ENCODE measurements at places on chromosomes 2 and 18.
A peak's percentile ranks its signal among the peaks of the same experiment; 100 is the strongest.

- DNase-seq = no peak
Measured at GRCh38 chr2:62465039-62465740, 40.8 kb downstream of the TMEM17 start.

GRCh38 chr2:1701556-1702185 lies 42.6 kb downstream of the PXDN start:
- DNase-seq = no peak

- no peak for DNase-seq
Measured at GRCh38 chr2:129885735-129886134, 93.7 kb upstream of the RAB6C start.

GRCh38 chr18:53909668-53910067 lies 314.8 kb downstream of the MBD2 start:
- DNase-seq = no peak

DNA sequence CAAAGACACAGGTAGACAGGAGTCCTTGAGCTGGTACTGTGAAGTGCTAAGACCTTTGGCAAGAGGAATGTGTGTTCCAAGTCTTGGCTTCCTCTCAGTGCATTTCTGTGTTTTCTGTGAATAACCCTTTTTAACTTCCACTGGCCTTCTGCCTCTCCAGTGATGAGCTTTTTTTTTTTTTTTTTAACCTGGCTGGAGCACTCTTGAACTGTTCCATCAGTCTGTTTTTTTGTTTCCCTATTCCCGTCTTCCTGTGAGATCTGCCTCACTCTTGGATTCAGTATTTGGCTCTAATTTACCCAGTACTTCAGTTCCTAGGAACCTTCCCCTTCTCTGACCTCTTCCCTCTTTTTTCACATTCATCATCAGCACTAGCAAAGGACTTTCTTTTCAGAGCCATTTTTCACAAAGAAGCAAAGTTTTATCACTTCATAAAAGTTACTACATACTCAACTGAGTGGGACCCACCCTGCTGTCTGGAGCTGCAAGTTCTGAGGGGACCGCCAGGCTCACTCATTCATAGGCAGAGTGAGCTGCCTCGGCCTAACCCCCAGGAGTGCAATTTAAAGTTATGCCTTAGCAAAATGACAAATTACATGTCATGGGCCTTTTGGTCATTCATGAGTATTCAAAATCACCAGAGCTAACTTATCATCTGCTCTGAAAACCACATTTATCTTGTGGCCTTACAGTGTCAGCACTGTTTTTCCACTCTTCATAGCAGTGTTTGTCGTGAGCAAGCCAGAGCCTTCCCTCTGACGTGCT lies 126.9 kb upstream of the DAPL1 start:
- no peak for DNase-seq

DNA sequence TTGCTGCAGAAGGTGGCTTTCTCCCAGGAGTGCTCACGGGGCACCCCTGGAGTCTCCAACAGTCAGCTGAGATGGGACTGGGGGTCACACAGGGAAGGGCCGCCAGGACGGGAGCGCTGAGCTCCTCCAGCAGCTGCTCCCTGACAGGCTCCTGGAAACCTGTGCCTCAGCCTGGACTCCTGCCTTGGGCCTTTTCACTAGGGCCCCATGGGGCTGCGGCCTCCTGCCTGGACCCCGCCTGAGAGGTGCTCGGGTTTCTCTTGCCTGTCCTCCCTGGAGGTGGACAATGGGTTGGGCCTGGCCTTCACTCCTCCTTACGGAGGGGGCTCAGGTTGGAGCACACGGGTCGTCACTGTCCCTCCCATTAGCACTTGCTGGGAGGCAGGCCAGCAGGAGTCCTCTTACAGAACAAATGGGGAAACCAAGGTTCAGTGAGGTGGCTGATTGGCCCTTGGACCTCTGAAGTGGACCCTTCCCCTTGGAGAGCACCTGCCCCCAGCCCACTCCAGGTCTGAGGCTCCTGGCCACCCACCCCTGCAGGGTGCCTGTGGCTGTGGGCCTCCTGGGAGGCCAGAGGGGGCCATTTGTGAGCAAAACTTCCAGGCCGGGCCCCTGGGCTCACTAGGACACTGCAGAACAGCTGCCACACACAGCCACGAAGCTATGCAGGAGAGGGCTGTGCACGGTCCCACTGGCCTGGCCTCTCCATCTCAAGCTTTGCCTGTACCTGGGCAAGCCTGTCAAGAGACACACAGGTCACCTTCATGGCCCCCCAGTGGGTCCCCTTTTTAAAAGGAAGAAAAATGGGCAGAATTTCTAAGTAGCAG lies 57.1 kb upstream of the ODC1 start:
- no peak for DNase-seq

GRCh38 chr18:38648179-38648578 lies 1082.6 kb upstream of the CELF4 start:
- no peak for DNase-seq

DNA sequence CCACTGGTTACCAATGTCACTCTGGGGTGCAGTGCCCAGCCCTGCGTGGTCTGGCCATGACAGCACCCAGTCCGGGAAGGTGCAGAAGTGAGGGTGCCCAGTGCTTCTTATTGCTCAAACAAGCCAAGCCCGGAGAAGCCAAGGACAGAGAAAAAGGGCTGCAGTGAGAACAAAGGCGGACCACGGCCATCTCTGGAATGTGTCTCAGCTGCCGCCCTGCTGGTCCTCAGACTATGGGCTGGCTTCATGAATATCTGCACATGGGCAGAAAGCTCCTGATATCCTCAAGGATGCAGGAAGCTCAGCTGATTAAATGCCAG lies 28.7 kb downstream of the COPS9 start:
- no peak for DNase-seq

- DNase-seq = no peak
Measured at GRCh38 chr2:107182981-107183380, 297.0 kb upstream of the ST6GAL2 start.

DNA sequence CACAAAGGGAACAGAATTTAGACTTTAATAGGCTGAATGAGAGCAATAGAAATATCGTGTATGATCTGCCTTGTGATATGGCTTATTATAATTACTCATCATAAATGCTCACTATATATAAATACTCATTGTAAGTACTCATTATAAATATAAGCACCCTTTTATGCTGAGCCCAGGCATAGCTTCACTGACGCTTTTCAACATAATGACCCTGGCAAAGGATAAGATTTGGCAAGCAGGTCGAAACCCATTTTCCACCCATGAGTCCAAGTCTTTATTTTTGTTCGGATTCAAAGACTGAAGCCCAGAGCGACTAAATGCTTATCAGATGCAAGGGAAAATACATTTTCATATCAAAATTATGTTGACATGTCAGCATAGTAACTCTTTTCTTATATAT lies 500.4 kb downstream of the SLC4A3 start:
- DNase-seq = no peak

GRCh38 chr18:59308938-59309260 lies 9.6 kb downstream of the CPLX4 start:
- no peak for DNase-seq

GRCh38 chr18:36850527-36851201 lies 21.7 kb downstream of the KIAA1328 start:
- DNase-seq = no peak

DNA sequence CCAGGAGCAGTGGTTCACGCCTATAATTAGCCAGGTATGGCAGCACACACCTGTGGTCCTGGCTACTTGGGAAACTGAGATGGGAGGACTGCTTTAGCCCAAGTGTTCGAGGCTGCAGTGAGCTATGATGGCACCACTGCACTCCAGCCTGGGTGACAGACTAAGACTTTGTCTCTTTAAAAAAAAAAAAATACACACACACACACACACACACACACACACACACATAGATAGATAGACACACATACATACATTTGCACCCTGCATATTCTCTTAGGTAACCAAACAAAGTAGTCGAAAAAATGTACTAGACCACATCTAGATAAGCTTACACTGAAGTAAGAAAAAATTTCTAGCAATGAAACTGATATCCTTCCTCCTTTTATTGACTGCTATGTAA lies 86.8 kb downstream of the OLA1 start:
- DNase-seq = no peak

GRCh38 chr18:23189099-23189498 lies 53.8 kb downstream of the CABLES1 start:
- no peak for DNase-seq

- DNase-seq = no peak
Measured at GRCh38 chr2:75079575-75079974, 119.7 kb downstream of the TACR1 start.

- no peak for DNase-seq
Measured at GRCh38 chr2:59462422-59463197, 1090.8 kb downstream of the BCL11A start.

GRCh38 chr2:238024986-238025385 lies 35.8 kb upstream of the SCLY start:
- no peak for DNase-seq

GRCh38 chr2:83971547-83971946 lies 487.5 kb downstream of the SUCLG1 start:
- no peak for DNase-seq

- no peak for DNase-seq
Measured at GRCh38 chr2:71591044-71591443, 137.7 kb downstream of the DYSF start.

- peak; percentile 46 for DNase-seq
Measured at GRCh38 chr2:3595985-3596384, 1.1 kb downstream of the COLEC11 start.

DNA sequence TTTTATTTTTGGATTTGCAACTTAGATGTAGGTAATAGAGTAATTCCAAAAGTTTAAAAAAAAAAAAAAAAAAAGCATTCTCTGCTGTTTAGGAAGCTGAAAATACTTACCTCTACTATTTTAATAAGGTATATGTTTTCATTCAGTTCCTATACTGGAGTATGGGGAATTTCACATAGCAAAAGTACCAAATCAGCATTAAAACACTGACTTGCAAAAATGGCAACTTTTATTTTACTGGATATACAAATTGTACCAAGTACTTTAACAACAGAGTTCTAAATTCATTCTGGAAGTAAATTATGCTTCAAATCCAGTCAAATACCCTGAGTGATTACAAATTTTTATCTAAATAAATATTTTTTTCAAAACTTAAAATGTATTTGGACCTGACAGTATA lies 76.7 kb downstream of the TCF4 start:
- no peak for DNase-seq

DNA sequence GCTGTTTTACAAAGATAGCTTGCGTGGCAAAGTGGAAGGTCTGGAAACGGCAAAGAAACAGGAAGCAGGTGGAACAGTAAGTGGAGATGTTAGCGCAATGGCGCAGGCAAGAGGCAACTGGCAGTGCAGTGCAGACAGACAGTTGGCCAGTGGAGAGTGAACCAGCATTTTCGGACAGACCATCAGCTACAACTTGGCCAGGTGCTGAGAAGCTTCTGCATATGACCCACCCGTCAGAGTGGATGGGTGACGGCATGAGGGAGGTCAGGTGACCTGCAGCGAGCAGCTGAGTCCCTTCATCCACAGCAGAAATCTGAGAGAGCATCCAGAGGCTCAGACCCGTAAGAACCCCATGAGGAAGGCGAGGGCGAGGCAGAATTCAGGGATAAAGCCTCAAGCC lies 33.8 kb downstream of the NPC1 start:
- DNase-seq = no peak

DNA sequence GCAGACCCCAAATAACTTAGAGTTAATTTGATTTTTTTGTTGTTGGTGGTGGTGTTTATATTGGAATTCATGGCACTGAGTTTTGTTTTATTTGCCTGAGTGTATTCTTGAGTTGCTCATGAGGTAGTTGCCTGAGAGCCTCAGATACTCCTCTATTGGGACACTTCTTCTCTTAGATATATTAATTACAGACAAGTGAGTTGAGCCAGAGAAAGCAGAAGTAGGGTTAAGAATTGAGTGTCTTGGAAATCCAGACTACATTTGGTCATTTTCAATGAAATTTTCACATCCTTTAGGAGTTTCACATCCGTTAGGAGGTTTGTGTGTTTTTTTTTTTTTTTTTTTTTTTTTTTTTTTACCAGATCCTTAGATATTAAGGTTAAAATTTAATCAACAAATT lies 29.0 kb downstream of the FMNL2 start:
- DNase-seq = no peak

DNA sequence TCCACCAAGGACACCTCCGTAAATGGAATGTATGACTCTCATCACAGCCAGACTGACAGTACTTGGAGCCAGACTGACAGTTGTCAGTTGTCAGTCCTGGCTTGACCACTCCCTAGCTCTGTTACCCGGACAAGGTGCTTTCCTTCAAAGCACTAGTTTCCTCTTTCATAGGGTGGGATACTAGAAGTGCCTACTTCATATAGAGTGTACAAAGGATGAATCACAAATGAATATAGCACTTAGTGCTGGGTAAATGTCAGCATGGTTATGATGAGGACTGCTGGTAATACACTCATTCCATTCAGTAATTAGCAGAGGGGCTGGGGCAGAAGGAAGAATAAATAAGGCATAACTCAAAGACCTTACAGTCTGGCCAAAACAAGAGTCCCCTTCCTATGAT lies 91.4 kb downstream of the ARL4C start:
- DNase-seq = no peak

DNA sequence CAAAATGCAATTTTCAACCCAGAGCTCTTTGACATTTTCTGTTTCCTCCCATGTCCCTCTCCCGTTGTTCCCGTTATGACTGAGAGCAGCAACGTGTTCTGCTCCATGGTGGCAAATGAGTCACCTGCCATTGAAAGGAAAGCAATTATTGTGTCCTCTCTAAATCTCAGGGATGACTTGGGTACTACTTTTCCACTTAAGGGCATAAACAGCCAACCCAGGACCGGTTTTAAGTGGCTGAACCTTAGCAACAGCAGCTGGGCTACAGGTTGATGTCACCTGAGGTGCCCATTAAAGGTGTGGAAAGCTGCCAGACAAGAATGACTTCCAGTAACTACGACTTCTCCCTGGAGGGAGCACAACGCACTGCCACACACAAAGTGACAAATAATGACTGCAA lies 236.8 kb downstream of the NCKAP5 start:
- DNase-seq = no peak

- DNase-seq = no peak
Measured at GRCh38 chr2:86417961-86418360, 23.2 kb upstream of the KDM3A start.

DNA sequence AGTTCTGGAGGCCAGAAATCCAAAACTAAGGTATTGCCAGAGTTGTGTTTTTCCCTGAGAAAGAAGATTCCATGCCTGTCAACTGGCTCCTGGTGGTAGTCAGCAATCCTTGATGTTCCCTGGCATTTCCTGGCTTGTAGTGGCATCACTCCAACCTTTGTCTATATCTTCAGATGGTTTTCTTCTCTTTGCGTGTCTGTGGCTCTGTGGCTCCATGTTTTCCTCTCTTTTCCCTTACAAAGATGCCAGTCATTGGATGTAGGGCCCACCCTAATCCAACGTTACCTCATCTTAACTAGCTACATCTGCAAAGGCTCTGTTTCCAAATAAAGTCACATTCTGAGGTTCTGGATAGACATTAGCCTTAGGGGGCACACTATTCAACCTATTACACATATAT lies 41.8 kb downstream of the SLC14A1 start:
- no peak for DNase-seq

GRCh38 chr18:64260810-64261209 lies 111.9 kb upstream of the LINC00305 start:
- DNase-seq = no peak

DNA sequence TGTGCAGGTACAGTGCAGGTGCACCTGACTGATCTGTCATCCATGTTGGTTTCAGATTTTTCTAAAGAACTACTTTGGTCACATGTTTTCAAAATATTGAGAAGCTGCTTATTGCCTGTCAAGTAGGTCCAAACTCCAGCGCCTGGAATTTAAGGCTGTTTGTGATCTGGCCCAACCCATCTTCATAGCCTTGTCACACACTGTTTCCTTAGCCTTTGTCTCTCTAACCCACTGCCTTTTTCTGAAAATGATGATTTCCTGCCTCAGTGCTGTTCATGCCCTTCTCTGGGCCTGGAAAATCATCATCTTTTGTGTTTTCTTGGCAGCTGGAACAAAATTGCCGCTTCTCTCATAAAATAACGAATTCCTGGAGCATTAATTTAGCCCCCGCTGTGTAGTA lies 7.2 kb downstream of the LIMS1 start:
- no peak for DNase-seq
